ENCODE measurements at places on chromosomes 16 and 17.

DNA sequence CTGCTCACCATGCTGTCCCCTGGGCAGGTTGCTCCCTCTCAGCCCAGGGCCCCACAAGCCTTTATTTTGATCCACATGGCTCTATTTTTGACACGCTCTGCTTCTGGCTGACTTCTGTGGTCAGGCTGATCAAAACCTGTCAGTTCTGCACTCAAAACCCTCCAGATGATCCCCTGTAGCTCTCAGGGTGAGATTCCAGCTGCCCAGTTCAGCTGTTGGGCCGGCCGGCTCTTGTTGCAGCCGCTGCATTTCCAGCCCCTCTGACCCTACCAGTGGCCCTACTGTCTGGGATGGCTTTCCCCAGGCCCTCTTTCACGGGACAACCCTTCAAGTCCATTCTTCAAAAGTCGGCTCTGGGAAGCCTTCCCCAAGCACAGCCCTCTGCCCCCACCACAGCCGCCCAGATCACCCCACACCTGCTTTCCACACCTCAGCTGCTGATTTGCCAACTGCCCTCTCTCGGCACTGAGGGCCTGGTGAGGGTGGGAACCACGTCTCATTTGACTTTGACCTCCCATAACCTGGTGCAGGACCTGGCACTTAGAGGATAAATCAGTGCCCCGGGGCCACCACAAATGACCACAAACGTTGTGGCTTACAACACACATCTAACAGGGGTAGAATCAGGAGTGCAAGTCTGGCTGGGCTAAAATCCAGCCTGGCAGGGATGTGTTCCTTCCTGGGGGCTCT, 16.3 kb upstream of the CACNG4 start:
- DNase-seq: no peak

GRCh38 chr17:42198897-42199296, 4.6 kb upstream of the GHDC start:
- DNase-seq: no peak

GRCh38 chr16:19033761-19034160, 33.7 kb upstream of the COQ7 start:
- no peak for DNase-seq

DNA sequence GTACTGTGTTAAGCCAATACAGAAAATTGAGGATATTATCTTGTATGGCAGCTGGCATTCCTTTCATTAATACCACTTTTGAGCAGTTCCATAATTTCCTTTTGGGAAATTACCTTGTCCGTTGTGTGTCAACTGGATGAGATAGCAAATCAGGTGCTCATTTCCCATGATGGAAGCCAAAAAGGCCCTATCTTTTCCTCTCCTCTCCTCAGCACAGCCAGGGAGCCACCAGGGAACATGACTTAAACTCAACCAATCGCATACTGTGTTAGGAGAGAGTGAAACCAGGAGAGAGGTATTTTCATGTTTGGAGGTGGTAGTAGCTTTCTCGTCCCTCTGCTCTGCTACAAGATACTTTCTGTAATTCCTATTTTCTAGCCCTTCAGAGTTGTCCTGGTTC, 96.1 kb upstream of the TOX3 start:
- no peak for DNase-seq

- DNase-seq: no peak
Measured at GRCh38 chr17:19378416-19379360, at the start of gene MAPK7. TSS of gene MAPK7 (plus strand) at chr17:19378498. CDS start at chr17:19378901, 403 bp downstream.

DNA sequence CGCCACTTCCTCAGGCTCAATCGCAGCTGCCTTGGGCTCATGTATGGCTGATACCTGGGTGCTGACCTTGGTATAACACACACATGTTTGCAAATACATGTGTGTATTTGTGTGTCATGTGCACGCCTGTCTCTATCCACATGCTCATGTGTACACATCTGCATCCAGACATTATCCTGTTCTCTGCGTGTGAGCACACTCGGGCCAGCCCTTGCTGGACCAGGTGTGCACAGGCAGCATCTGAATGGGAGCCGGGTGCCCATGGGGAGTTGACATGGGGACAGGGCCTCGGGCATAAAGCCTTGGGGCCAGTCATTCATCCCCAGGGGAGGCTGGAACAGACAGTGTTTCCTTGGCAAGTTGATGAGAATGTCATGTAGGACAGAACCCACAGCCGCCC, 29.1 kb upstream of the CRHR1 start:
- no peak for DNase-seq

DNA sequence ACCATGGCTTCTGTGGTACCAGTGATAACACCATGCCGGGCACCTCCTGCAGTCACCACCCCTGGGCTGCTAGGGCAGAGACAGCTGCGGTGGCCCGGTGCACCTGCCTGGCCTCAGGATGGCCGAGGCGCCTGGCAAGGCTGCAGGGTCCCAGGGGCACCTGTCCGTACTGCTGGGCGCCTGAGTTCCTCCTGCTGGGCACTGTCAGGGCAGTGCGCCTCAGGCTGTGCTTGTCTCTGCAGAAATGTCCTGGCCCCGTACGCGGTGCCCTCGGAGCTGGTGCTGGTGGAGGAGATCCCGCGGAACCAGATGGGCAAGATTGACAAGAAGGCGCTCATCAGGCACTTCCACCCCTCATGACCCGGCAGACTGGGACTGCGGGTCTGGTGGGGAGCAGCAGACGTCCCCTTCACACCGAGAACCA, 17.7 kb upstream of the CDH15 start:
- no peak for DNase-seq

GRCh38 chr17:33964344-33964979, 290.6 kb upstream of the CCL2 start:
- DNase-seq: no peak

DNA sequence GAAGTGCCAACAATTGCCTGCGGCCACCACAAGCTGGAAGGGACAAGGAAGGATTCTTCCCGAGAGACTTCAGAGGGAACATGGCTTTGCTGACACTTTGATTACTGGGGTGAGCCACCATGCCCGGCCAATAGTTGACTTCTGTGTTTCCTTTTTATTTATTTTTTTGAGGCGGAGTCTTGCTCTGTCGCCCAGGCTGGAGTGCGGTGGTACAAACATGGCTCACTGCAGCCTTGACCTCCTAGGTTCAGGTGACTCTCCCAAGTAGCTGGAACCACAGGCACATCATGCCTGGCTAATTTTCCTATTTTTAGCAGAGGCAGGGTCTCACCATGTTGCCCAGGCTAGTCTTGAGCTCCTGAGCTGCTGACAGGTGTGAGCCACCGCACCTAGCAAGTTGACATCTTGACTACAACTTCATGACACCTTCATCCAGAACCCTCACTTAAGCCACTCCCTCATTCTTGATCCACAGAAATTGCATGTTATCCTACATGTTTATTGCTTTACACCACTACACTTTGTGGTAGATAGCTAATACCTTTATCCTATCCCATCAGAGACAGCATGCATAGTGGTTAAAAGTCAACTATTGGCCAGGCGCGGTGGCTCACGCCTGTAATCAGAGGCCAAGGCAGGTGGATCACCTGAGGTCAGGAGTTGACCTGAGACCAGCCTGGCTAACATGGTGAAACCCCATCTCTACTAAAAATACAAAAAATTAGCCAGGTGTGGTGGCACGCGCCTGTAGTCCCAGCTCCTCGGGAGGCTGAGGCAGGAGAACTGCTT, 16.1 kb upstream of the GPRC5C start:
- DNase-seq: no peak

DNA sequence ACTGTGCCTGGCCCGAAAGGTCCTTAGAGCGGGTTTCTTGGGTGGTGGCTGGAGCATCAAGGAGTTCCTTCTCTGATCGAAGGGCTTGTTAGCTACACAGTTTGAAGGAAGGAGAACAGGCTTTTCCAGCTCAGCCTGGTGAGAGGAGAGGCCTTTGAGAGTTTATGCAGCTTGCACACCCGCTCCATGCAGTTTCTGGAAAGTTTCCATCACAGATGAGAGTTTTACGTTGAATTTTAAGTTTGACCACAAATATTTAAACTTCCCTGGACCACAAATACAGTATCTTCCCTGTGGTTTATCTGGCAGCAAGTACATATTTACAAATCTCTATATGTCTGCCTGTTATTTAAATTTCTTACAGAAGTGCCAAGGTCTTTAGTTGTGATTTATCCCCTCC, 56.8 kb downstream of the HIC1 start:
- DNase-seq: no peak

DNA sequence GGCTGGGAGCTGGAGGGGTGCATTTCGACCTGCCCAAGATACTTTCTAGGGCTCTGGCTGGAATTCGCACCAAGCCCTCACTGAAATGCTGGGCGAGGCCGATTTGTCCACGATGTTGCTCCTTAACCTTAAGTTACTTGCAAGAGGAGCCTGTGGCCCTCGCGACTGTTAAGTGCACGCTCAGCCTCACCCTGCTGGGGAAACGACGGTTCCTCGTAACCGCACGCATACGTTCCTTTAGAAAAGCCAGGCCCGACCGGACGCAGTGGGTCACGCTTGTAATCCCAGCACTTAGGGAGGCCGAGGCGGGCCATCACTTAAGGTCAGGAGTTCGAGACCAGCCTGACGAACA, 607 bp upstream of the NCOR1 start:
- no peak for DNase-seq

- DNase-seq: no peak
Measured at GRCh38 chr17:13784434-13785095, 182.8 kb upstream of the HS3ST3A1 start.

- no peak for DNase-seq
Measured at GRCh38 chr16:14007450-14007849, 63.7 kb upstream of the MRTFB start.

GRCh38 chr16:68367030-68367429, 56.2 kb downstream of the PRMT7 start:
- no peak for DNase-seq

GRCh38 chr16:20364051-20364450, 11.5 kb upstream of the UMOD start:
- DNase-seq: no peak

- DNase-seq: no peak
Measured at GRCh38 chr16:81453091-81453728, 8.6 kb downstream of the CMIP start.

- DNase-seq: no peak
Measured at GRCh38 chr17:40321961-40322357, 13.0 kb downstream of the RARA start.

- no peak for DNase-seq
Measured at GRCh38 chr17:82929676-82930042, 89.8 kb upstream of the ZNF750 start.

DNA sequence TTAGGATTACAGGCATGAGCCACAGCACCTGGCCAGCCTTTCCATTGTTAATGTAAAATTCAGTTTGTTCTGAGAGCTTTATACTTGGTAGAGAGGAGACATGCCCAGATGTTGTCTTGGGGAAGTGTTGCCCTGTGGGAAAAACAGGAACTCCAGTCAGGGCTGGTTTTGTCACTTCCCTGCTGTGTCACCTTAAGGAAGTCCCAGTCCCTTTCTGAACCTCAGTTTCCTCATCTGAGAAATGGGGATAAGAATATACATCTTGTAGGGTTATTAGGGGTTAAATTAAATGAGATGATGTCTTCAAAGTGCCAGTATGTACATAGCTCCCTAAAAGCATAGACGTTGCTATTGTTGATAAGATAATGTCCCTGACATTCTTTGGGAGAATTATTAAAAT, 25.3 kb downstream of the CLEC16A start:
- DNase-seq: no peak

- DNase-seq: no peak
Measured at GRCh38 chr17:44610331-44610730, 45.9 kb upstream of the MEIOC start.

DNA sequence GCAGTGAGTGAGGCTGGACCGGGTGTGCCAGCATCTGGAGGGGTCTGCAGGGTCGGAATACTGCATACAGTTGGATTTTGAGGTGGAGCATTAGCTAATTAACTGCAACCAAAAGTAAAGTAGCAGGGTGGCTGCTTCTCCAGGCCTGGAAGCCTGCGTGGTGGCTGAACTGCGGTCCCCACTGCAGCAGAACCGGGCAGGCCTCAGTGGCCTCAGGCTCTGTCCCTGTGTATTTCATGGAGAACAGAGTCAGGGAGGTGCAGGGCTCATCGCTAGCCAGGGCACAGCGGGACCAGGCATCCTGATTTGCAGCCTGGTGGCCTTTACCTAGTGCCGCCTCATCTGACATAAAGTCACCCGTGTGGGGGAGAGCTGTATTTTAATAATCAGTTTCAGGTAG, 131.9 kb downstream of the RPTOR start:
- DNase-seq: no peak

DNA sequence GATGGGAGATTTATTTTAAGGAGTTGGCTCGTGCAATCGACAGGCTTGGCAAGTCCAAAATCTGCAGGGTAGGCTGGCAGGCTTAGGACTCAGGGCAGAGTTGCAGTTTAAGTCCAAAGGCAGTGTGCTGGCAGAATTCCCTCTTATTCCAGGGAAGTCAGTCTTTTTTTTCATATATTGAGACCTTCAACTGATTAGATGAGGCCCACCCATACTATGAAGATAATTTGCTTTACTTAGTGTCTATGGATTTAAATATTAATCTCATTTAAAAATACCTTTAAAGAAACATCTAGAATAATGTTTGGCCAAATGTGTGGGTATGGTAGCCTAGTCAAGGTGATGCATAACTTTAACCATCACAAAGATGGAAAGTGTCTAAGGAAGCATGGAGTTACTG, 99.8 kb downstream of the CNTNAP4 start:
- no peak for DNase-seq

DNA sequence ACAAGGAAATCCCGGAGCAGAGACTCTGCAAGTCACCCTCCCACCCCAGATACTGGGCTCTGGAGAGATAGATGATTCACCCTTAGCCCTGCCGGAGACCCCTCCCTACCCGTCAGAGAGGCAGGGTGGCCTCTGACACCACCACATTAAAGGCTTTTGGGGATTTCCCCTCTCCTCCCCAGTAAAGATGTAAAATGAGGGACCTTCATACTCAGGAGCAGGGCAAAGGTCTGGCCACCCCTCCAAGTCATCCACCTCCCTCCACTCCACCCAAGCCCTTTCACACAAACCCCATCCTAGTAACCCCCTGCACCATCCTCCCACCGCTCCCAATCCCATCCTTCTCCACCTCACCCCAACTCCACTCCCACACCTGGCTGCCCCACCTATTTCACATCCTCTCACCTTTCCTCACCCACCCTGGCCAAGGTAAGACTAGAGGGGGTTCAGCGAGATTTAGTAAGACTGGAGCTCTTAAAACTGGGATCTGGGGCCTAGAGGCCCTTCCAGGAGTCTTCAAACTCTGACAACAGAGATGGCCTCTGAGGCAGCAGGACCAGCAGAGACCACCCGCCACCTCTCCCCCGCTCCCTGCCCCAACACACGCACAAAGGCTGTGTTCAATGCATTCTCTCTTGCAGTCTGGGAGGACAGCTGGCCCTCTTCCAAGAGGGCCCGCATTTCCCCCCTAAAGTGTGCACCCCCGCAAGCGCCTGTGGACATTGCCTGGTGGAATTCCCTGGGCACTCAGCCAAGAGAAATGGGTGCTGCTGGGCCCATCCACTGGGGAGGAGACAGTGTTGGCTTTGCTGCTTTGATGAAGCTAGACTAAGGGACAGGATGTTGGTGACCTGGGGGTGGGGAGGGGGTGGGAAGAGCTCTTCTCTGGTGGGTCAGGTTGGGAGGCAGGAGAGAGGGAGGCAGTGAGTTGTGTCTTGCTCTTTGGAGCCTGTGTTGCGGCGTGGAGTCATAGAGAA, 1.1 kb downstream of the ABAT start:
- no peak for DNase-seq

- no peak for DNase-seq
Measured at GRCh38 chr16:83356266-83356665, 451.5 kb upstream of the HSBP1 start.

- DNase-seq: no peak
Measured at GRCh38 chr17:5536866-5537650, 47.3 kb downstream of the NLRP1 start.
